Stimulated activated CD8-positive, alpha-beta memory T cell treated with anti-CD3 and anti-CD28 coated beads, Interleukin-4, amount 100 ng/mL, for 4 hours (primary cell): ENCODE measurements at places on chromosomes 7 and 10.

GRCh38 chr10:131167036-131167860 lies 144.3 kb downstream of the TCERG1L start:
- DNase-seq, result no peak

- DNase-seq, result no peak
Measured at GRCh38 chr7:28986765-28987110, 28.6 kb upstream of the TRIL start.

GRCh38 chr10:3295582-3296151 lies 123.1 kb upstream of the PITRM1 start:
- no peak for DNase-seq

- no peak for DNase-seq
Measured at GRCh38 chr10:23499372-23500132, 60.7 kb downstream of the OTUD1 start.
